ENCODE measurements at places on chromosomes 1 and 21.

DNA sequence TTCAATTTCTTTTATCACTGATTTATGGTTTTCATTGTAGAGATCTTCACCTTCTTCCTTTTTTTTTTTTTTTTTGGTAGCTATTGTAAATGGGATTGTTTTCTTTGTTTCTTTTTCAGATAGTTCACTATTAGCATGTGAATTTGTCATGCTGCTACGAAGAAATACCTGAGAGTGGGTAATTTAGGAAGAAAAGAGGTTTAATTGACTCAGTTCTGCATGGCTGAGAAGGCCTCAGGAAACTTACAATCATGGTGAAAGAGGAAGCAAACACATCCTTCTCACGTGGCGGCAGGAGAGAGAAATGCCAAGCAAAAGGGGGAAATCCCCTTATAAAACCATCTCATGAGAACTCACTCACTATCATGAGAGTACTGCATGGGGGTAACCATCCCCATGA lies 66.4 kb downstream of the DAB1 start:
- no peak for DNase-seq

GRCh38 chr1:55262822-55263221 lies 47.7 kb upstream of the USP24 start:
- DNase-seq, result no peak

GRCh38 chr1:75616436-75617433 lies 5.8 kb upstream of the SLC44A5 start:
- peak; percentile 74 for DNase-seq

GRCh38 chr1:178796013-178796412 lies 71.0 kb downstream of the RALGPS2 start:
- DNase-seq, result no peak

DNA sequence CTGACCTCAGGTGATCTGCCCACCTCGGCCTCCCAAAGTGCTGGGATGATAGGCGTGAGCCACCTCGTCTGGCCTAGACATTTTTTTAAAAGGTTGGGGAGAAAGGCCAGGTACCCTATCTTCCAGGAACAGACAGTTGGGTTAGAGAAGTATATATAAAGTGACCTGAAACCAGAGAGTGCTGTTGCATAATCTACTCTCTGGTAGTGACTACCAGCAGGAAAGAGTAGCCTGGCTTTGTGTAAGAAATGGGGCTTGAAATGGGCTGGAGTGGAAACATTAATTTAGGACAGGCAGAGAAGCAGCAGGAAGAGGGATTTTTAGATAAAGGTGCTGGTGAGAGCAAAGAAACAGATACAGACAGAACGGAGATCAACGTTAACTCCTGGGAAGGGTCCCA lies 125.8 kb upstream of the HOOK1 start:
- no peak for DNase-seq

DNA sequence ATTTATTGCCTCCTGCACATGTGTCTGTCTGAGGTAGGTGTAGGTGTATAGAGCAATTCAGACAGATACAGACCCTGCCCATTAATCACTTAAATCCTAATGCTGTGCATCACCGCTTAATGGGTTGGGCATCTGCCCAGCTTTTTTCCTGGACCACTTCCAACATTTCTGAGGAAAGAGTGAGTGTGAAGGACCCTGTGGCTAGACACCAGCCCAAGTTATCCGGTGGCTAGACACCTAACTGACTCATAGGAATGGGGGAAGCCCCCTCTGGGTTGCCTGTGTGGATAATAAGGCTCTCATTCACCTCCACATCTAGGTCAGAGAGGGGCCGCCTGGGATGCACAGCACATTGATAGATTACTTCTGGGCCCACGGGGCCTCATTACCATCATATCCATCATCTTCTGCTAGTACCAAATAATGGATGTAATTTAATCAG lies 121.1 kb upstream of the RAVER2 start:
- no peak for DNase-seq

GRCh38 chr1:21823206-21823979 lies 11.3 kb downstream of the LDLRAD2 start:
- peak; percentile 69 for DNase-seq

DNA sequence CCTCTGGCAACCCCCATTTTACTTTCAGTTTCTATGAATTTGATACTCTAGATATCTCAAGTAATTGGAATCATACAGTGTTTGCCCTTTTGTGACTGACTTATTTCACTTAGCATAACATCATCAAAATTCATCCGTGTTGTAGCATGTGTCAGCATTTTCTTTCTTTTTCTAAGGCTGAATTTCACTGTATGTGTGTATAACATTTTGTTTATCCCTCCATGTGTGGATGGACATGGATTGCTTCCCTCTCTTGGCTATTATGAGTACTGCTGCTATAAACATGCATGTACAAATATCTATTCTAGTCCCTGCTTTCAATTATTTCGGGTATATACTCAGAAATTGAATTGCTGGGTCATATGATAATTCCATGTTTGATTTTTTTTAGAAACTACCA lies 97.3 kb downstream of the MAP3K21 start:
- no peak for DNase-seq

DNA sequence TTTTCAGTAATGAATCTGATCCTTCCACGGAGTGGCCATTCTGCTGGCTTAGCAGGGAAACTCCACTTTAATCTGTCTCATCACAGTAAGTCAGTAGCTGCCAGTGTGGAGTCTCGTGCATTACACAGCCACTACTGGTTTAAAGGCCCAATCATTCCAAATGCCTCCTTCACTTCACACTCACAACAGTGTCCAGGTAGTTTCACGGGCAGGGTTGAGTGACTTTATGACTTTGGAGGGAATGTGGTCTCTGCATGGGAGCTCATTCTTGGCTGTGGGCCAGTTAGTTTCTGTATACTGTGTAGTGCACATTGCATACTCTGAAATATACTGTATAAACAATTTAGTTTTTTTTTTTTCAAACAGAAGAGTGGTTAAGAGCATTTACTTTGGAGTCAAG lies 34.6 kb upstream of the C1orf87 start:
- DNase-seq, result no peak

DNA sequence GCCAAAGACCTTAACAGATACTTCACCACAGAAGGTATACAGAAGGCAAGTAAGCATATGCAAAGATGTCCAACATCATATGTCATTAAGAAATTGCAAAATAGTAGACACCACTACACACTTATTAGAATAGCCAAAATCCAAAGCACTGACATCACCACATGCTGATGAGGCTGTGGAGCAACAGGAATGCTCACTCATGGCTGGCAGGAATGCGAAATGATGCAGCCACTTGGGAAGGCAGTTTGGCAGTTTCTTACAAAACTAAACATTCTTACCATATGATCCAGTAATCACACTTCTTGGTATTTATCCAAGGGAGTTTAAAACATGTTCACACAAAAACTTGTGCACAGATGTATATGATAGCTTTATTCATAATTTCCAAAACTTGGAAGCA lies 261.2 kb upstream of the AJAP1 start:
- no peak for DNase-seq

- no peak for DNase-seq
Observed at GRCh38 chr1:157732755-157733154, 32.2 kb upstream of the FCRL3 start.

- DNase-seq, result no peak
Observed at GRCh38 chr21:20419772-20420171, 578.4 kb upstream of the NCAM2 start.

GRCh38 chr1:176164014-176164678 lies 42.9 kb downstream of the COP1 start:
- DNase-seq, result no peak

DNA sequence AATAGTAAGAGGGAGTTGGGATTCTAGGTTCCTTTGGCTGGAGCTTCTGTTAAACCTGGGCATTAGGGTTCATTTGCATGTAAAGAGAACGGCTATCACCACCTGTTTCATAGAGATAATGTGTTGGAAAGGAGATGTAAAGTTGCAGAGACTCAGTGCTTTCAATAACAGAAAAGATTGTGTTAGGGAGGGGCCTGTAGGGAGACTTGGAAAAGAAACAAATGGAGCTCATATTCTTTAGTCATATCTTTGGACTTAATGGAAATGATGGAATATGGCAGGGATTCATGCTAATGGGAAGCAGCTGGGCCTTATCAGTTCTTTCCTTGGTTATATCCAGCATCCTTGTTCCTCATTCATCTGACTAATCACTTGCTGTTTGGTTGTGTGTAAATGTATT lies 144.9 kb downstream of the CD247 start:
- no peak for DNase-seq

GRCh38 chr1:206971029-206971655 lies 882 bp upstream of the FCAMR start:
- DNase-seq, result no peak

- peak; percentile 85 for DNase-seq
Observed at GRCh38 chr1:36154765-36155407, 1.1 kb upstream of the MAP7D1 start.

DNA sequence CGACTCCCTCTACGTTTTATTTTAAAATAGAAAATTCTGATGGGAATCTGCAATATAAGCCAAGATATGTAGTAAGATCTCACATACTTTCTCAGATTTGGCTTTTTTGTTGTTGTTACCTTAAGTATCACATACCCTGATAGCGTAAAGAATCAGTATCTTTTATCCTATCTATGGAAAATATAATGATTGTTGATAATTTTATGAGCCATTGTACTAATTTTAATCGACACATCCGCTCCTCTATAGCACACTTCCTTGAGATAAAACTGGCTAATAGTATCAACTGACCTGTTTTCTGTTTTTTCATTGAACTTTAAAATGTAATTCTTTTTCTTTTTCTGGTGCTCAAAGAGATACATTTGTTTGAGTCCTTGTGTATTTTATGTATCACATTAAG lies 118.7 kb downstream of the NFIA start:
- DNase-seq, result no peak

DNA sequence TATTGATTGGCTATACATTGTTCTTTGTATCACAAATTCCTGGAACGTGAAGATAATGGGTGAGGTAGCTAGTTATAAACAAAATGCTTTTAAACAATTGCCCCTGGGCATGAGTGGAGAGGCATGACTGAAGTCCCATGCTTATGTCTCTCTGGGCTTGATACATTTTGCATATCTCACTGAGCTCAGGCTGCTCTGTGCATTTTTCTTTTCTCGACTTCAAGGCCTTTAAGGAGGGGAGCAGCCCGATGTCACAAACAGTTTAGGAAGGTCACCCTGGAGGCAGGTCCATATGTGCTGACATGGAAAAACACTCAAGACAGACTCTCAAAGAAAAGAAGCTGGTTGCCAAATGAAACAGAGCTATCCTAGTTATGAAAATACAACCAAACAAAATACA lies 80.1 kb upstream of the PUM1 start:
- no peak for DNase-seq

- DNase-seq, result peak; percentile 84
Observed at GRCh38 chr1:39540504-39541031, 36.0 kb downstream of the PABPC4 start.

- no peak for DNase-seq
Observed at GRCh38 chr21:45051580-45052434, 22.6 kb upstream of the ADARB1 start.

DNA sequence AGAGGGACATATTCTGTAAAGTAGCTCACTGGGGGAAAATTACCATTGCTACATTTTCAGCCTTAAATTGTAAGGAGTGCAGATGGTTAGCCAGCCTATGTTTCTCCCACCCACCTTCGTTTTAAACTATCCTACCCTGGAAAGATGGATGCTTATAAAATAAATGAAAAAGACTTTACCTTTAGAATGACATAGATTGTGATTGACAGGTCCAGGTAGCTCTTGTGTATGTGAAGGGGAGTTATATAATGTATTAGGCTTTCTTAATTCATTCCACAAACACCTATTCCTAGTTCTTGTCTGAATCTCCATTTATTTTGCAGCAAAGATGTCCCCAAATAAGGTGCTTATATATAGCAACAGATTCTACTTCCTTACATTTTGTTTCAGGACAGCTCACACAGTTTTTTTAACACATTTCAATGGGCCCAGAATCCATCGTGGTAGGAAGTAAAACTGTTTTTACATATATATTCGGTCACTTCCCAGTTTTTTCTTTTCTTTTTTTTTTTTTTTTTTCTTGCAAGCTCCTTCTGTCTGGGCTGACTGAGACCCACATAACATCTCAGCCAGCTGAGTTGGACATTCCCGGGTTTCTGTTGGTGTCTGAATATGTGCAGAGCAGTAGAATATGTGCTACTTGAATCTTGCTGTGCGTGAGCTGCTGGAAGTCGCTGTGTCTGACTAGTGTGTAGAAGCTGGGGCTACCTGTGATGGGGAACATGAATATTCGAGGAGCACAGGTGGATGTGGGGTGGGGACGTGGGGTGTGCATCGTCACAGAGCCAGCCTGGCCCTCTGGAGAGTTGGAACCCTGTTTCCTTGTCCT lies 27.8 kb downstream of the UCK2 start:
- no peak for DNase-seq

- DNase-seq, result no peak
Observed at GRCh38 chr1:172657586-172657985, 1.3 kb upstream of the FASLG start.

DNA sequence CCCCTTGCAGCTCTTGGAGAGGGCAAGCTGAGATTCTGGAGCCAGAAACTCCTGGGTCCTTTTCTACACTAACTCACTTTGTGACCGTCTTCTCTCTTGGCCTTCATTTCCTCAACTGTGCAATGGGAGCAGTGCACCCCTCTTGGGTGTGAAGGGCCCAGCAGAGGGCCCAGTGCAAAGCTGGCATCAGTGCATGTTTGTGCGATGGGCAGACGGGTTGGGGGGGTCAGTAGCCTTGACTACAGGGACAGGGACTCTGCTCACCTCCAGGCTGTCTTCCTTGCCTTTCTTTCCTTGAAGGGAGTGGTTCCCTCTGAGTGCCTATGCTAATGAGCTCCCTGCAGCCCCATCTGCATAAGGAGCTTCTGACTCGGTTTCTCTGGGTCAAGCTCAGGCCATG lies 51.0 kb downstream of the EDN2 start:
- DNase-seq, result no peak

GRCh38 chr1:186435336-186435735 lies 25.6 kb downstream of the PDC start:
- no peak for DNase-seq

DNA sequence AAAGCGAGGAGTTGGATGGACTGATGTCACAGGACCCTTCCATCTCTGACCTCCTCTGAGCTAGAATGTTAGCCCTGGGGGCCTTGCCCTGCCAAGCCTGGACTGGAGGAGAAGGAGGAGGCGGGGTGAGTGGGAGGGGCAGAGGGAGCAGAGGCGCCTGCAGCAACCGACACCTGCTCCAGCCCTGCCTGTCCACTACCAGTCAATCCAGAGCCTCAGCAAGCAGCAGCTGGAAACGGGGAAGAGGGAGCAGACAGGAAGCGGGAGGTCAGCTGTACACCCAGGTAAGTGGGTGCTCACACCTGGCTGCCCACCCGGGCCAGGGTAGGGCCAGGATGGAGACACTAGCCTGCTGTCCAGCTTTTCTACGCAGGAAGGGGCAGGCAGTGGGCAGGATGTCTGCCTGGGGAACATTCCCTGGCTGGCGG lies at the start of gene IGFN1:
TSS of gene IGFN1 (plus strand) at position 201 of the 428 bp plus-strand sequence. CDS start 2,470 bp downstream, outside the sequence.
- peak; percentile 56 for DNase-seq

DNA sequence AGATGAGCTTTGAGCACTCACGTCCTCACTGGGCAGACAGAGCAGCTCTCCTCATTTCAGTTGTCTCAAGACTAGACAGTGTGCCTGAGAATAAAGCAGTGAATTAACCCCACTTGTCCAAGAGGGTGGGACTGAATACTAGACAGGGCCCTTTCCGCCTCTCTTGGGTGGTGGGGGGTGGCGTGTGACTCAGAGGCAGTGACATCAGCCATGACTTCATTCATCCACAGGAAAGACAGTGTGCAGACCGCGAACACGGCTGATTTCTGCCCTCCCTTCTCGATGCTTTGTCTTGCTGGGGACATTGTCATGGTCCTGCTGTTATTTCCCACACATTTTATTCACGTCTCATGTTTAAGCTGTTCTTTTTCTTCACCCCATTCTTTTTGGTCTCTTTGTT lies 64.9 kb downstream of the FGGY start:
- DNase-seq, result no peak

GRCh38 chr1:167821969-167822685 lies 91.8 kb downstream of the ADCY10 start:
- DNase-seq, result no peak

All from spleen (tissue), 13 donors.